ENCODE measurements at places on chromosomes 7 and 10.

DNA sequence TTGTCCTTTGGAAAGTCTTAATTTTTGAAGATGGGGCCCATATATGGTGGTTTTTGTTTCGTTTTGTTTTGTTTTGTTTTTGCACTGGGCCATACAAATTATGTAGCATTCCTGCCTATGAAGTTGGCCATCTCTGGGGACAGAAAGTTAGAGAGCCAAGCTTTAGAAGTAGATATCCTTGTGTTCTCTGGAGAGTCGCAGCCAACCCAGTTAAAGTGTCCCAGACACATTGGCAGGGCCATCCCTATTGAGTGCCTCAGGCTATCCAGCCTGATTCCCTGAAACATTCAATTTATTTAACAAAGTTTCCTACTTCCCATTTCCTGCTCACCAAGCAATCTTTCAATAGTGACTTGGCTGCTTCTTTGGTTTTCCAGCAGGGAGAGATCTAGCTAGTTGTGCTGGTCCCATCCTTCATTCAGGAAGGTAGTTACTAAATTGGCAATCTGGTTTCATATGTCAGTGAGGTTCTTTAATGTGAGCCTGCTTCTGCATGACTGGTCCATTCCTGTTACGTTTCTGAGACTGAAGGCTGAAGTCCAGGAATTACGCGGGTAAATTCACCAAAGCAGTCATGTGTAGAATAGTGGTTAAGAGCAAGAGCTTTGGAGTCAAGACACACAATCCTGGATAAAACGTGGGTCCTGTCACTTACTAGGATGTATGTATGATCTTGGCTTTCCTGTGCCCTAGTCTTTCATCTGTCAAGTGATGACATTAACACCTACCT, 49.3 kb upstream of the HBP1 start:
- no peak for DNase-seq

DNA sequence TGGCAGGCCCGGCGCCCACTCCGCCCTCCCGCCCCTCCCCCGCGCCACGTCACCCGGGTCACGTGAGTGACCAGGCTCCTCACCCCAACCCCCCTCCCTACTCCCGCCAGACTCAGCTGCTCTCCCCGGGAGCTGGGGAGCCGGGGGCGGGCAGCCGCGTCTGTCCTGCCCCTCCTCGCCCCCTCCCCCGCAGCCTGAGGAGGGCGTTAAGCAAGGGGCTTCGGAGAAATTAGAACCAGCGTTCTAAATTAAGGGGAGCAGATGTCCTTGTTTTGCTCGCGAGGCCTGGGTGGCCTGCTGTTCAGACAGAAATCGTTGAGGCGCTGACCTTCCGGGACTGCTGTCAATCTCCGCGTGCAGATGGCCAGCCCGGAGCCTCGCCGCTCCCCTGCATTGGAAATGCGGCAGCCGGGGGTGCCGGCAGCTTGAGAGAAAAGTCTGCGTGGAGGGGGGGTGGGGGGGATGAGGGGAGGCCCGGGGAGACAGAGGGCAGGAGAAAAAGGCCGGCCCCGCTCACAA, 102.2 kb upstream of the ZNF438 start:
- no peak for DNase-seq

DNA sequence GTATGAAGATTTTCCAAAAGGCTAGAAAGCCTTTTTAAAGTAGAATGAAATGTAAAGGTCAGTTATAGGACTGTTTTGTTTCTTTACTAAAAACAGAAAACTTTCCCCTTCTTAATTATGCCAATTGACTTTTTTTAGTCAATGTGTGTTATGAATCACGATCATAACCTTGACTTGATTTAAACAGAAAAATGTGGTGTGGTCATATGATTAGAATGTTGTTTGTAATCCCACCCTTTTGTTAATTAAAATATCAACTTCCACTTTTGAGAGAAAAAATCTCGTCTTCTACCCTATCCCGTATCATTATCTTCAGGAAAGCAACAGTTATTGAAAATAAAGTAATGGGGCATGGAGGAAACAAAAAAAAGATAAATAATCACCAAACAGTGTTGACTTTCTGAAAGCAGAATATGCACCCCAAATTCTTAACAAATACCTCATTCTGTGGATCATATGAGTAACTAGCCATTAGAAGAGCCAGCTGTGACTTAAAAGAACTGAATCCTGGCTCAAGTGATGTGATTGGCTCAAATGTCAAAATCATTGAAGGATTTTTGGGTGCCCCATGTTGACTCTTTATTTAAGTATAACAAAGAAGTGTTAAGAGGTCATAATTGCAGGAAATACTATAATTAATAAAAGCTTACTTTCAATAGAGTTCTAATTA, 32.3 kb upstream of the SLC16A12 start:
- no peak for DNase-seq

GRCh38 chr10:112967200-112967599, 17.2 kb downstream of the TCF7L2 start:
- no peak for DNase-seq

DNA sequence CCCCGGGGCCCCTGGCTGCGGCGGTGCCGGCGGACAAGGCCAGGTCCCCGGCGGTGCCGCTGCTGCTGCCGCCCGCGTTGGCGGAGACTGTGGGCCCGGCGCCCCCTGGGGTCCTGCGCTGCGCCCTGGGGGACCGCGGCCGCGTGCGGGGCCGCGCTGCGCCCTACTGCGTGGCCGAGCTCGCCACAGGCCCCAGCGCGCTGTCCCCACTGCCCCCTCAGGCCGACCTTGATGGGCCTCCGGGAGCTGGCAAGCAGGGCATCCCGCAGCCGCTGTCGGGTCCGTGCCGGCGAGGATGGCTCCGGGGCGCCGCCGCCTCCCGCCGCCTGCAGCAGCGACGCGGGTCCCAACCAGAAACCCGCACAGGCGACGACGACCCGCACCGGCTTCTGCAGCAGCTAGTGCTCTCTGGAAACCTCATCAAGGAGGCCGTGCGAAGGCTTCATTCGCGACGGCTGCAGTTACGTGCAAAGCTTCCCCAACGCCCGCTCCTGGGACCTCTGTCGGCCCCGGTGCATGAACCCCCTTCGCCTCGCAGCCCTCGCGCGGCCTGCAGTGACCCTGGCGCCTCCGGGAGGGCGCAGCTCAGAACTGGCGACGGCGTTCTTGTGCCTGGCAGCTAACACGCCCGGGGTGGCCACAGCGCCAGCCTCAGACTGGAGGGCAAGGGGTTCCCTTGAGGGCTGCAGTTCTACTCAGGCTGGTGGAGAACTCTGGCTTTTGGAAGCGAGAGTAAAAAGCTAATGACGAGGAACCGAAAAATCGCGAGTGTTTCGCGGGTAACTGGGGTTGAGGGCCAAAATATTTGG, 804 bp downstream of the FRAT1 start:
- peak; percentile 58 for DNase-seq

DNA sequence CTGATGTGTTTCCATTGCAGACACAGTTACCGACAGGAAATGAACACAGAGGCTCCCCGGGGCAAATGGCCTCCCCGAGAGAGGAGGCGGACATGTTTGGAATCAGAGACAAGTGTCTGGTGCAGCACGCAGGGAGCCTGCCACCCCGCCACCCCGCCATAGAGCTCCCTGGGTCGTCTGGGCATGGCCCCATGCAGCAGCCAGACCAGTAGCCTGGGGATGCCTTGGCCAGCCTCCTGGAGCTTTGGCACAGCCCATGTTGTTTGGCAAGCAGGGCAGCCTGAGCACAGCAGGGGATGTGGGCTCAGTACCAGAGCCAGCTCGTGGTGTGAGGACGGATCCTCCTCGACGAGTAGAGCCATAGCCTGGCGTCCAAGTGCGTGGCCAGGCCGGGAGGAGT, 80.8 kb downstream of the NKX6-2 start:
- DNase-seq: no peak

- DNase-seq: no peak
These were observed 105.1 kb downstream of the AASS start for GRCh38 chr7:122038904-122039303.

- DNase-seq: no peak
These were observed 135.9 kb downstream of the ABCA13 start for GRCh38 chr7:48307041-48307714.
